C1 segment of cervical spinal cord (tissue), 14 donors: ENCODE measurements at places on chromosomes 6 and 20.

GRCh38 chr6:122789182-122790027 is at the start of gene SMPDL3A:
Gene SMPDL3A, plus strand, starts transcription at chr6:122789258. Its CDS starts 89 bp downstream, at chr6:122789347.
- peak; percentile 92 for DNase-seq

GRCh38 chr6:34447910-34448309 is 18.0 kb upstream of the PACSIN1 start:
- no peak for DNase-seq

DNA sequence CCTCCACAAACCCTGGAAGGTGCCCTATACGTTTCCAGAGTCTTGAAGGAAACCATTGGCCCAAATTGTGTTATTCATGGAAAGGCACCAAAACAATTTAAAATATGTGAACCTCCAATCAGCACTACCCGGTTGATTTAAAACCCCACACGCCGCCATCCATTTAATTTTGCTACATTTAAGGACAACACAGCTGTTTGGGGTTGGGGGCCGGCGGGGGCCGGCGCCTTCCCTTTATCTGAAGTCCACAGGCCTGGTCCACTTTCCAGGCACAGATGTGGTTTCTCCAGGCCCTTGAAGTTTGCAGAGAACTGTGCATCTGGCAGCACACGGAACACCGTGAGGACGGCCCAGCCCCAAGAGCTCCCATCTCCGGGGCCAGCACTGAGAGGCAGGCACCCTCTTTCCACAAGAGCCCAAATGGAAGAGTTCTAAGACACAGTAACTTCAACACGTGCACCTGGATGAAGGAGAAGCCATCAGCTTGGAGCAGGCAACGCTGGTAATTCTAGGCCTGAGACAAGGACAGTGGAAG is 16.8 kb upstream of the FRMD1 start:
- DNase-seq: no peak

DNA sequence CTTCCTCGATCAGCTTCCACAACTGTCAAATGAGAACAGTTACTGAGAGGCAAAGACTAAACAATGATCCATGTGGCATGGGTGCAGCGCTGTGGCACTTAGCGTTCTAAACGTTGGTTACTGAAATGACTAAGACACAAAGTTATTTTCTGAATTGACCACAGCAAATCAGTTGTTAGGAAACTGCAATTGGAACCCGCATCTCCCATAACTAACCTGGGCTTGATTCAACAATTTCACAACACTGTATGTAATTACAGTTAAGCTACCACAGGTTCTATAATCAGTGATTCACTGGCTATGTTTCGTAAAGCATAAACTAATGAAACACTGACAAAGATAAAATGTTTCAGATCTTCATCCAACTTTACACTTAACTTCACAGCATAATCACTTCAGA is 12.5 kb downstream of the WDR27 start:
- no peak for DNase-seq

DNA sequence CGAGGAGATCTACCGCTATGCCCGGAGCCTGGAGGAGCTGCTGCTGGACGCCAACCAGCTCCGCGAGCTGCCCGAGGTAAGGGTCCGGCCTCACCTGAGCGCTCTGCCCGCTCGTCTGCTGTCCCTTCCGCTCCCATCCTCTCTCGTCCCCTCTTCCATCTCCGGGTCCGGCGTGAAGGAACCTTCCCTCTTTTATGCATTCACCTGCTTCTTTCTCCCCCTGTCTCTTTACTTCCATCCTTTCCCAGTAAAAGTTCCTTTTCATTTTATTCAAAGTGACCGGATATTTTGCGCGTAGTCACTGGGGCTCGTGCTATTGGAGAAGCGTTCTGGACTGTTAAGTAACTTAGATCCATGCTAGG is 516 bp downstream of the LRRC1 start:
- no peak for DNase-seq

DNA sequence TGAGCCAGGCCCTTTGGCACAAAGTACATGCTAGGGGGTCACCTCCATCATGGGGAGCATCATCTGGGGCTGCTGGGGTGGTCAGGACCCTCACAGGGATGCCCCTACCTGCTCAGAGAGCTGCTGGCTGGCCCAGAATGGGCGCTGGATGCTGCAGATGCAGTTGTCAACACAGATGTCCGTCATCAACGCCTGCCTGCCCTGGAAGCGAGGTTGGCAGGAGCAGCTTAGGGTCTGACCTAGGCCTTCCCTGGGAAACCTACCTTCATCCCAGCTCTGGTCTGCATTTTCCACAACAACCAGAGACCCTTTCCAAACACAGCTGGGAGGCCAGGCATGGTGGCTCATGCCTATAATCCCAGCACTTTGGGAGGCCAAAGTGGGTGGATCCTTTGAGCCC is 88.0 kb downstream of the EDN3 start:
- no peak for DNase-seq

GRCh38 chr20:45817376-45818194 is 5.1 kb downstream of the UBE2C start:
- DNase-seq: no peak

GRCh38 chr6:163001330-163001729 is 273.6 kb downstream of the PACRG start:
- DNase-seq: no peak

DNA sequence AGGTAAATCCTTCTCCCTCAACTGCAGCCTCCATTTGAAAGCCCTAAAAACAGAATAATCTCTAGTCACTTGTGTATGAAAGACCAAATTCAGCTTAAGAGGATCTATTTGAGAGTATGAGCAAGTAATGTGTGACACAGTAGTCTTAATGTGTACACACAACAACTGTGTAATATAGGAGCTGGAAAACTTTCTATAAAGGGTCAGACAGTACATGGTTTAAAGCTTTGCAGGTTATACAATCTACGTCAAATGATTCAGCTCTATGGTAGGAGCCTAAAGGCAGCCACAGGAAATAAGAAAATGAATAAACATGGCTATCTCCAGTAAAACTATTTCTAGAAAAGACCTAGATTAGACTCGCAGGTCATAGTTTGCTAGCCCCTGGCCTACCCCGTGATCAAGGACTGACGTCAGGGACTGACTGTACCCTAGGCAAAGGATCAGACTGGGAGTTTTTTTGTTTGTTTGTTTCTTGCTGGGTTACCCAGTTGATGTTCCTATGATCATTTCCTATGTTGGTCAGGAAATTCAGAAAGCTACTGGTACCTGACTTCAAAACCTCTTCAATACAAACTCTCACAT is 39.7 kb downstream of the BTBD9 start:
- no peak for DNase-seq

- no peak for DNase-seq
Observed at GRCh38 chr6:107556082-107556481, 66.2 kb downstream of the SOBP start.

DNA sequence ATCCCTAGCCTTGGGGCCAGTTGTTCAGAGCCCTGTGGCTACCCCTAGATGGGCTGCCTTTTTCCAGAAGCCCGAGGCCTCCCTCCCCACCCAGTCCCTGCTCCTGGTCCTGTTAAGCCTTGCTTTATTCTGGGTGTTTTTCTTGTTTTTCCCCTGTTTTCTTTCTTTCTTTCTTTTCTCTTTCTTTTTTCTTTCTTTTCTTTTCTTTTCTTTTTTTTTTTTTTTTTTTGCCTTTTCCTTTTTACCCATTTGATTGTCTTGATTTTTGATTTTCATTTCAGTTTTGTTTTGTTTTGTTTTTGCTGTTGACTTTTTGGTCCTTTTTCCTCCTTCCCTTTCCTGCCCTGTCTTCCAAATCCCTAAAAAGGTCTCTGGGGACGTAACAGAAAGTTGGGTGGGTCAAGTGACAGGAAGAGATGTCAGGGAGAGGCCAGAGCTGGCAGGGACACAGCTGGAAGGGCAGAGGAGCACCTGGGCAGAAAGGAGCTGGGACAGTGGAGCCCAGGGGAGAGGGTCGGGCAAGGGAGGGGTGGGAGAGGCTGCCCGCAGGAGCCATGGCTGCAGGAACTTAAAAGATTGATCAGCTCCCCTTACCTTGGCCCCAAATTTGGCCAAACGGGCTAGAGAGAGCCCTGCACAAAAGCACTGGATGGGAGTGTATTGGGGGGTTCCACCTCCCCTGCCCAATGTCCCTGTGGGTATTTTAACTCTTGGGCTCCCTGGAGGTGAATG is 27.6 kb downstream of the MYH7B start:
- DNase-seq: no peak

- no peak for DNase-seq
Observed at GRCh38 chr6:122995921-122996793, at the start of gene CLVS2. Gene CLVS2, plus strand, starts transcription at chr6:122996235. Its CDS starts 1,543 bp downstream, at chr6:122997778.

DNA sequence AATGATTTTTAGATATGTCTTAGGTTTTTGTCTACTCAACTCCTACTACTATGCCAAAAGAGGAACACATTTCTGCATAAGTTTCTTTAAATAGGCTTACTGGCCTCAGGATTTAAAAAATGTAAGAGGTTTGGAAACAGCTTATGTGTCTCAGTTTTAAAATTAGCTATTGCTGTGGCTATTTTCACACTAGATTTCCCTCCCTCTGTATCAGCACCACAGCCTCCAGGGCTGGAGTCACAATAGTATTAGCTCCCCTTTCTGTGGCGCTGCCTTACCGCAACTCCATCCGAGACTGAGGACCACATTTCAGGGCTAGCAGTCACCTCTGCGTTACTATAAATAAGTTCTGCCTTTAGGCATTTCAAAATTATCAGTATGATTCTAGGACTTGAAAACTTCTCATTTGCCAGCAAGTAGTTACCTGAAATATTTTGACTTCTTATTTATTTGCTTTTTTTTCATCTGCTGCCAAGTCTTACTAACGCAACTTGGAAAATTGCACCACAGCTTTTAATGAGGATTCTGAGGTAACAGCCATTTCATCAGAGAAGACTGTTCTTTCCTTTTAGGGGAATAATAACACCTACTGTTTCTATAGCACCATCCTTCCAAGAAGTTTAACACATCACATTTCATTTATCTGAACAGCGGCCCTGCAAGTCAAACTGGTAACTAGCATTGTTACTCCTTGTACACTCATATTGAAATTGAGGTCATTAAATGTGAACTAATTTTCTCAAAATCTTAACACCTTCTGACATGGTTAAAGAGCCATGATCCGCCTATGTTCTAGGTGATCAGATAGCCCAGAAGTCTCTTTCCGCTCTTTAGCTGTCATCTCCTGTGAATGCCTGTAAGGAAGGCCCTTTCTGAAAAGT is 105.9 kb downstream of the GJA10 start:
- DNase-seq: no peak

DNA sequence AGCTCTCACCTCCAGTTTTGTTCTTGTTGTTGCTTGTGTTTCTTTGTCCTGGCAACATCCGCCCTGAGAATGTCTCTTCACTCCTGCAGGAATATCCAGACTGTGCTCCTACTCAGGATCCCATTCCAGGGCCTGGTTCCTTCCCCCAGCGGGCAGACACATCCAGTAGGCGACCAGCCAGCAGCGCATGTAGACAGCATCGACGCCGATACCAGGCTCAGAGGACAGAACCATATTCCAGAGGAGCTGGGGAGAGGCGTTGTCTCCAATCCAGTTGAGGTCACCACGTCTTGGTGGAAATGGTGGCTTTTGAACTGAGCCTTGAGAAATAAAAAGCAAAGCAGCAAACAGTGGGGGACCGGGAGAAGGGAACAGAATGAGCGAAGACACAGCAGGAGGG is 114.6 kb upstream of the THBS2 start:
- no peak for DNase-seq

DNA sequence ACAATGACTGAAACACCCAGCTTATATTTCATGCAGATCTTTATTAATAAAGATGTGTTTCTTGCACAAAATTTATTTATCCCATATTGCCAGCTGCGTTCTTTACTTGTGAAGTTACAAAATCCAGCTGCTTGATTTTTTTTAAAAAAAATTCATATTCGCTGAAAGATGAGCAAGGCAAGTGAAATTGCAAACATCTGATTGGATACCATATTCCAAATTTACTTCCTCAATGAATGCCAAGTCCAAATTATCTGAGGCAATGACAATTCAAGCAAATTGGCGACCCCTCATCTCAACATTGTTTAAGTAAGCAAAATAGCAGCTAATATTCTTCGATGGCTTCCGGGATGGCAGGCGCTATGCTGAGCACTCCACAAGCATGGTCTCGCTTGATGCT is 37.7 kb downstream of the ZFP64 start:
- no peak for DNase-seq

DNA sequence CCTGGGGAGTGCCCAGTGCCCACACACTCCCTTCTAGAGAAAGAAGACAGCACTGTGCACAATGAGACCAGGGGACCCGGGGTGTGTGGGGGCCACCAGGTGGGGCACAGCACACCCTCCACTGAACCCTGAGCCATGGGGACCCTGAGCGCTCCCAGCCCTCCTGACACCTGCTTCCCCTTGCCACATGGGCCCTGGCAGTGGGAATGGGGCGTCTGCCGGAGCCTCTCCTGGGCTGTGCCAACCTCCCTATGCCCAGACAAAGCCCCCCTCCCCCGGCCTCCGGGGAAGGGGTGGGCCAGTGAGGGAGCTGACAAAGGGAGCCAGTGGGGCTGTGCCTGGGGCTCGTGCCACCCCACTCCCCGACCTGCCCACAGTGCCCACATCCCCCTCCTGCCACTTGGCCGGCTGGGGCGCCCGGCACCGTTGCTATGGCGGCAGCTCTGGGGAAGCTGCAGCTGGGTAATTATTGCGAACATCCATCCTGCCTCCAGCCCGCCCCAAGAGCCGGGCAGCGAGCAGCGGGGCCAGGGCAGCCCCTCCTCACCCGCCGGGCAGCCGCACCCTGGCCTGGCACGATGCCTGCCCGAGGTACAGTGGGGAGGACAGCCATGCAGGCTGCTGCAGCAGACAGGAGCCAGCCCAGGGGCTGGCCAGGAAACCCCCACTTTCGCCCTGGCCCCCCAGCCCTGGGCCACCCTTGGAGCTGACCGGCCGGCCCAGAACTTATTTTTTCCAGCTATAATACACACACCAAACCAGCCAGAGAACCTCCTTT is 41.9 kb upstream of the NOL4L start:
- peak; percentile 36 for DNase-seq

DNA sequence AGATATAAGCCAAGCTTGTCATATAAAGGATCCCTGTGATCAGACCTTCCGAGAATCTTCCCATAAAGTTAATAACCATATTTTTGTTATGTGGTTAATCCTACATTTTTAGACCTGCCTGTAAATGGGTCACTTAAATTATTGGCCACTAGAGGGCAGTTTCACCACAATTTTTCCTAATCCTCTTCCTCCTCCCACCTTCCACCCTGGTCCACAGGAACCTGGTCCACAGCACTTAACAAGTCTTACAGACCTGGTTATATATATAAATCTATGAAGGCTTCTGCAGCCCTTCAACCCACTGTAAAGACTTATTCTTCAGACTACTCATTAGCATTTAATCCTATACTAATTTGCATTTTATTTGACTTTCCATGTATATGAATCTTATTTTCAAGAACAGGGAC is 28.3 kb downstream of the MRS2 start:
- no peak for DNase-seq

- no peak for DNase-seq
Observed at GRCh38 chr6:137369136-137369535, 125.1 kb downstream of the OLIG3 start.

GRCh38 chr6:37556881-37557644 is 57.4 kb upstream of the CCDC167 start:
- no peak for DNase-seq
